ENCODE measurements at places on chromosomes 5 and 9. TPM values are rescaled to one million over a fixed set of nuclear protein-coding genes. Genes with fewer than 3 reads are reported as not detected.

SELENOP gene
- 1,488 TPM for total RNA-seq

SLC36A1 gene
- total RNA-seq, result 20.9 TPM

CDX1 gene
- total RNA-seq, result not detected

GARIN3 gene
- not detected for total RNA-seq

NR2F1-AS1 gene
- 4.2 TPM for total RNA-seq
